B cell (primary cell): ENCODE measurements at places on chromosomes 12 and 14. TPM values are rescaled to one million over a fixed set of nuclear protein-coding genes. Genes with fewer than 3 reads are reported as not detected.

Gene CMA1
- not detected in 2 replicates for total RNA-seq

DNA sequence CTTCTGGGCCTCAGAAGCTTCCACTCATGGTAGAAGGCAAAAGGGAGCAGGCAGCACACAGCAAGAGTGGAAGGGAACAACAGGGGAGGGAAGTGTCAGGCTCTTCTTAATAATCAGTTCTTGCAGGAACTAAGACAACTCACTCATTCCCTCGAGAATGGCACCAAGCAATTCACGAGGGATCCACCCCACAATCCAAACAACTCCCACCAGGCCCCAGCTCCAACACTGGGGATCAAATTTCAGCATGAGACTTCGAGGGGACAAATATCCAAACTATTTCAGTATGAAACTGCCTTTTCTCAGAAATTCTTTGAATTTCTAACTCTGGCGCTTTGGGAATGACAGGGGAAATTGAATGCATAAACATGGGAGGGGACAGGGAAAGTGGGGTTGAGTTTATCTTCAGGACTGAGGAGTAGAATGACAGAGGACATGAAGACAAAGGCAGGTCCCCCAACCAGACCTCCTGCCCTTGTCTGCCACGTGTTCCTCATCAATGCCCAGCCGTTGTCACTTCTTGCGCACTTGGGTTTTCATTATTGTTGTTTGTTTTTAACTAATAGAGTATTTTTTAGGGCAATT, 24.6 kb upstream of the APOF start:
- H3K27ac ChIP-seq = no peak overlapping the region
- no peak overlapping the region for H3K4me3 ChIP-seq
- H3K27me3 ChIP-seq = no peaks in the 10 kb centered on the region
- no peak for DNase-seq

DNA sequence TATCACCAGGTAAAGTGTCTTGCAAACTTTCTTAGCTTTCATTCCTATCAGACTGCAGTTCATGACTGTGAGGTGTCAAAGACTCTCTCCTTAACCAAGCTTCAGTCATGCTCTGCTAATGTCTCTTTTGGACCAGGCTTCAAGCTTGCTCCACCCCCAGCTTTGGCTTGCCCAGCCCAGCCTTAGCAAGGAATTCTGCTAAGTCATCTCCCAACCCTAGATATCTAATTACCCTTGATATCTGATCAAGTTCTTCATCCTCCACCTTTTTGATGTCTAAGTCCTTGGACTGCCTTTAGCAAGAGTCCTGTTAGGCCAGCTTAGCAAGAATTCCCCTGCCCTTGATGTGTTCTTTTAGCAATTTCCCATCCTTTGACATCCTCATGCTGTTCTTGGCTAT, 108.9 kb upstream of the FGD4 start:
- no peak overlapping the region for H3K4me3 ChIP-seq
- no peak for DNase-seq
- H3K27ac ChIP-seq = no peak overlapping the region
- no peaks in the 10 kb centered on the region for H3K4me1 ChIP-seq
- no peaks in the 10 kb centered on the region for H3K27me3 ChIP-seq

Gene TEAD4
- total RNA-seq = not detected in 2 replicates

DNA sequence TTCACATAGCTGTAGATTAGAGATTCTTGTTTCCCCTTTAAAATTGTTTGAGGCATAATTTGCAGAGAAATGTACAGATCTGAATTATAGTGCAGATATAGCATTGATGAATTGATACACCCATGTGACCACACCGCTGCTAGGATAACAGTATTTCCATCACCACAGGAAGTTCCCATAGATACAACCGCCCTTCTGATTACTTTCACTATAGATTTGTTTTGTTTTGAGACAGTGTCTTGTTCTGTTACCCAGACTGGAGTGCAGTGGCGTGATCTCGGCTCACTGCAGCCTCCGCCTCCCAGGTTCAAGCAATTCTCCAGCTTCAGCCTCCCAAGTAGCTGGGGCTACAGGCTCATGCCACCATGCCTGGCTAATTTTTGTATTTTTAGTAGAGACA, 8.8 kb upstream of the ASPG start:
- H3K4me1 ChIP-seq = peaks cover 4% of the 10 kb centered on the region
- no peaks in the 10 kb centered on the region for H3K36me3 ChIP-seq
- H3K27ac ChIP-seq = no peak overlapping the region
- no peak for DNase-seq
- no peaks in the 10 kb centered on the region for H3K27me3 ChIP-seq

DNA sequence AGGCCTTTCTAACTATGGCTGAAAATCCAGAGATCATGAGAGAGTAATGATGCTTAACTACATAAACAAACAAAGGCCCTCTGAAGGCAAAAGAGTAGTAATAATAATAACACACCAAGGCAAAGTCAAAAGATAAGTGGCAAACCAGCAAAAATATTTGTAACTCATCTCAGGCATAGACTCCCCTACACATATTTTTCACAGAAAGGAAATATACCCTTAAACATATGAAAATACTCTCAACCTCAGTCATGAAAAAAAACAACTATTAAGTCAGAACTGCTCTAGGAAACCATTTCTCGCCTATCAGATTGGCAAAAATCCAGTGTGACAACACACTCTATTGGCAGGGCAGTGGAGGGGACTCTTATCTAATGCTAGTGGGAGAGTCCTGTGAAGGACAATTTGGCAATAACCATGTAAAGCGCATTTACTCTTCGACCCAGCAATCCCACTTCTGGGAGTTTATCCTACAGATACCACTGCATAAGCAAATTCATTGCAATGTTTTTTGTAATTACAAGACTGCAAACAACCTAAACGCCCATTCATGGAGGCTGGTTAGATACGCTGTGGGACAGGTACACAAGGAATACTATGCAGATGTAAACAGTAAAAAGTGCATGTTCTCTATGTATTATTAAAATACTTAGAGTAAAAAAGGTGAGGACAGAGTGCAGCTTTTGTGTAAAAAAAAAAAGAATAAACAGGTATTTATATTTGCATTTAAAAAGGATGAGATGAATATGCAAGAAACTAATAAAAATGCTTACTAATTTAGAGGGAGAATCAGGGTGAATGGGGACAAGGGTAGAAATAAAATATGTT, 26.0 kb upstream of the IL22 start:
- no peak overlapping the region for H3K27ac ChIP-seq
- H3K4me1 ChIP-seq = no peaks in the 10 kb centered on the region
- H3K4me3 ChIP-seq = no peak overlapping the region
- no peaks in the 10 kb centered on the region for H3K27me3 ChIP-seq
- DNase-seq = no peak
- H3K36me3 ChIP-seq = no peaks in the 10 kb centered on the region

- no peaks in the 10 kb centered on the region for H3K4me1 ChIP-seq
- no peak overlapping the region for H3K4me3 ChIP-seq
- H3K36me3 ChIP-seq = no peaks in the 10 kb centered on the region
- H3K27ac ChIP-seq = no peak overlapping the region
- no peak for DNase-seq
Measured at GRCh38 chr12:130632642-130633041, 83.5 kb downstream of the RIMBP2 start.

DNA sequence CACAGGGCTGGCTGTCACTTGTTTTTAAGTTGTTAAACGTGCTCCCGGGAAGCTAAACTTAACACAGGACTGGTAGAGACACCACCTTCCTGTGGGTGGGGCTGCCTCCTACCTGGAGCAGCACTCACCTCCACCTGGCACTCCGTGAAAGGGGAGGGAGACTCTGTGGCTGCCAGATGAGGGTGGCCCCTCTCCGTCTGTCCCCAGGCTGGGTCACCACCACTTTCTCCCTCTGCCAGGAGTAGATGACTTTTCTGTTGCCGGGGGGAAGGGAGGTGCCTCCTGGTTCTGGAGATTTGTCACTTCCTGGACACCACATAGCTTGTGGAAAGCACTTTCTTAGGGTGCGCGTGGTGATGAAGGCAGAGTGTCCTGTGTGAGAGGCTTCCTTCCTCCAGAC, 81.3 kb downstream of the WDR20 start:
- peaks cover 23% of the 10 kb centered on the region for H3K4me1 ChIP-seq
- no peak for DNase-seq
- H3K4me3 ChIP-seq = no peak overlapping the region
- no peaks in the 10 kb centered on the region for H3K36me3 ChIP-seq
- no peaks in the 10 kb centered on the region for H3K27me3 ChIP-seq
- H3K27ac ChIP-seq = no peak overlapping the region

Gene EXOC3L4
- not detected in 2 replicates for total RNA-seq

GRCh38 chr12:30268041-30268440, 427.6 kb downstream of the IPO8 start:
- H3K4me3 ChIP-seq = no peak overlapping the region
- H3K36me3 ChIP-seq = no peaks in the 10 kb centered on the region

DNA sequence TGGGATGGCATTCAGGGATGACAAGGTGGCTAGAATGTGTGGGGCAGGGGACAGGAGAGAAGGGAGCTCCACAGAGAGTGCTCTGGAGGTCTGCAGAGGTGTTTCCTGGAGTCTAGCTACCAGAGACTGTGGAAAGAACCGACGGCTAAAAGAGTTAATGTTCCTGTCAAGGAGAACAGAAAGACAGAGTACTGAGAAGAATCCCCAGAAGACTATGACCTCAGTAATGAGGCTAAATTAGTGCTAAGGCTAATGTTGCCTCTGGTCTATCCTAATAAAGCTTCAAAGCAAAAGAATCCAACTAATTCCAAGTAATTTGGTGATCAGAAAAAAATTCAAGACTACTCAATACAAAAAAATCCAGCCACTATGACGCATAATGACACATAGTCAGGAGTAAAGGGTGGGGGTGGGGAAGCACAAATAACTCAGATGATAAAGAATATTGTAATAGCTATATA, 44.7 kb downstream of the FERMT2 start:
- H3K4me3 ChIP-seq = no peak overlapping the region
- H3K4me1 ChIP-seq = no peaks in the 10 kb centered on the region
- no peaks in the 10 kb centered on the region for H3K36me3 ChIP-seq
- H3K27ac ChIP-seq = no peak overlapping the region

Gene ATP2A2
- total RNA-seq = 68.2 and 73.1 TPM in 2 replicates

DNA sequence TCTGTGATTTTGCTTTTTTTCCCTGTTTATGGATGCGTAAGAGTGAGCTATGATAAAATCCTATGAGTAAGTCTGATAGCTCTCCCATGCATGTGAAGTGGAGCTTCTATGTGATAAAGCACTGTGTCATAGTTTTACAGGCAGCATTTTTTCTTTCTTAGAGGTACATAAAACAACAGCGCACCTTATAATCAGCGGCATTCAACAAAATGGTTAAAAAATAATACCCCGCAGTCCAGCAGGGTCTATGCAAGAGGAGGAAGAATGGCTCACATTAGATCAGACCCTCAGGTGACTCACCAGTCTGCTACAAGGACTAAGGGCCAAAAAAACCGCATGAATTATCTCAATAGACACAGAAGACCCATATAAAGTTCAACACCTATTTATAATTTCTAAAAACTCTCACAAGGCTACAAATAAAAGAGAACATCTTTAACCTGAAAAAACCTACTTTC, 33.0 kb upstream of the TMEM179 start:
- no peaks in the 10 kb centered on the region for H3K36me3 ChIP-seq
- peaks cover 18% of the 10 kb centered on the region for H3K4me1 ChIP-seq

Gene MIPOL1
- 0.07 and 0.17 TPM in 2 replicates for total RNA-seq

DNA sequence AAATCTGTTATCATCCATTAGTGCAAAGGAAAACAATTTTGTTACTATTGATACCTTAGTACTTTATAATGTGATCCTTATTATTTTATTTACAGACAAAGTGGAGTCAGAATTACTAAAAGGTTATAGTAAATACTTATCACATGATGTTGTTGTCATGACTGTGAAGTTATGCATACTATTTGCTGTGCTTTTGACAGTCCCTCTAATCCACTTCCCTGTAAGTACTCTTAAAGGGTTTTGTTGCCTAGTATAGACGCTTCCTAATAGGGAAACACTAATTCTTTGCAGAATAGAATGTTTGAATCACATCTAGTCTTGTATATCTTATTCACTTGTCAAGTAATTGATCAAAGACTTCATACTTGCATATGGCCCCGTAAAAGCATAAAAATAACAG, 69.4 kb downstream of the SLC38A6 start:
- H3K4me1 ChIP-seq = no peaks in the 10 kb centered on the region
- H3K27me3 ChIP-seq = no peaks in the 10 kb centered on the region
- no peak overlapping the region for H3K4me3 ChIP-seq
- H3K27ac ChIP-seq = no peak overlapping the region
- H3K36me3 ChIP-seq = no peaks in the 10 kb centered on the region
- DNase-seq = no peak

DNA sequence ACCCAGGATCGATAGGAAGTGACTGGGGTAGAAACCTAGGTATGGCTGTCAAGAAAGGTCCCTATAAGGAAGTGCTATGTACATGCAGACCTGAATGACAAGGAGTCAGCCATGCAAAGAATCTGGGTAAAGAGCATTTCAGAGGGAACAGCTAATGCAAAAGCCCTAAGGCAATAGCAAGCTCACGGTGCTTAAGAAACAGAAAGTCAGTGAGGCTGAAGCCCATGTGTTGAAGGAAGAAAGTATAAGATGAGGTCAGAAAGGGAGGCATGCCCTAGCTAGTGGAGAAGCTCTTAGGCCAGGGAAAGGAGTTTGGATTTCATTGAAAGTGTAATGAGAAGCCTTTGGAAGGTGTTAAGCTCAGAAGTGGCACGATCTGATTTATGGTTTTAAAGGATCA, 6.0 kb upstream of the ADCY6 start:
- no peak overlapping the region for H3K27ac ChIP-seq
- DNase-seq = no peak
- peaks cover 6% of the 10 kb centered on the region for H3K27me3 ChIP-seq
- H3K4me3 ChIP-seq = no peak overlapping the region
- H3K4me1 ChIP-seq = peaks cover 5% of the 10 kb centered on the region

- H3K27ac ChIP-seq = no peak overlapping the region
- H3K36me3 ChIP-seq = peaks cover 52% of the 10 kb centered on the region
- H3K4me3 ChIP-seq = no peak overlapping the region
- DNase-seq = no peak
- no peaks in the 10 kb centered on the region for H3K27me3 ChIP-seq
Measured at GRCh38 chr12:122035292-122035691, 13.6 kb downstream of the BCL7A start.

GRCh38 chr12:125696054-125696453, 630.8 kb downstream of the AACS start:
- no peak overlapping the region for H3K27ac ChIP-seq
- H3K27me3 ChIP-seq = no peaks in the 10 kb centered on the region

- H3K27ac ChIP-seq = no peak overlapping the region
- no peaks in the 10 kb centered on the region for H3K36me3 ChIP-seq
- no peaks in the 10 kb centered on the region for H3K27me3 ChIP-seq
- no peaks in the 10 kb centered on the region for H3K4me1 ChIP-seq
- no peak overlapping the region for H3K4me3 ChIP-seq
Measured at GRCh38 chr12:95600567-95600966, 49.3 kb upstream of the USP44 start.

Gene DACT1
- total RNA-seq = 2.2 and 2.7 TPM in 2 replicates

Gene AVPR1A
- total RNA-seq = not detected in 2 replicates

Gene PROX2
- total RNA-seq = 0.07 TPM in 1 of 2 replicates, not detected in the other

- H3K4me1 ChIP-seq = no peaks in the 10 kb centered on the region
- no peak overlapping the region for H3K27ac ChIP-seq
- H3K36me3 ChIP-seq = no peaks in the 10 kb centered on the region
Measured at GRCh38 chr14:58947156-58947555, 241.3 kb upstream of the DAAM1 start.

- DNase-seq = peak; percentile 82
- H3K4me3 ChIP-seq = no peak overlapping the region
- peaks cover 57% of the 10 kb centered on the region for H3K4me1 ChIP-seq
Measured at GRCh38 chr14:61889914-61890351, 127.7 kb downstream of the SNAPC1 start.
